ENCODE measurements at places on chromosomes 11 and 22. TPM values are rescaled to one million over a fixed set of nuclear protein-coding genes. Genes with fewer than 3 reads are reported as not detected.

The ANO9 gene
- total RNA-seq: 0.09 TPM

The OR4S1 gene
- not detected for total RNA-seq

The ARFGAP2 gene
- 79.1 TPM for total RNA-seq

The LARGE2 gene
- under 0.01 TPM for total RNA-seq

The ZNHIT2 gene
- total RNA-seq: 7.1 TPM

The TMEM123 gene
- total RNA-seq: 131 TPM

The SHANK2 gene
- not detected for total RNA-seq

The TMEM45B gene
- not detected for total RNA-seq

The OR51E2 gene
- total RNA-seq: not detected

The WNT11 gene
- 0.09 TPM for total RNA-seq

All from endothelial cell of coronary artery (primary cell).